Esophagus squamous epithelium (tissue), 5 donors: ENCODE measurements at places on chromosomes 3 and 15. TPM values are rescaled to one million over a fixed set of nuclear protein-coding genes. Genes with fewer than 3 reads are reported as not detected.

Gene C3orf22
- not detected for total RNA-seq

Gene ETV5
- 1.7 TPM for total RNA-seq

Gene ITIH4
- total RNA-seq: 2.3 TPM

Gene C2CD4A
- 1.8 TPM for total RNA-seq

Gene EXD1
- total RNA-seq: not detected

Gene PPM1L
- total RNA-seq: 9.2 TPM

Gene RTP3
- total RNA-seq: not detected

Gene ADIPOQ
- total RNA-seq: not detected

Gene TJP1
- 69.6 TPM for total RNA-seq

Gene CCR9
- total RNA-seq: not detected

Gene TEX55
- not detected for total RNA-seq

Gene AGBL1
- total RNA-seq: 0.11 TPM

Gene PLSCR4
- total RNA-seq: 8.2 TPM

GRCh38 chr15:100021653-100022052 lies 288.4 kb upstream of the LYSMD4 start:
- H3K27me3 ChIP-seq: no peaks in the 10 kb centered on the region
- no peak overlapping the region for H3K4me3 ChIP-seq
- no peak for DNase-seq
- H3K27ac ChIP-seq: no peak overlapping the region

- H3K4me1 ChIP-seq: peaks cover 16% of the 10 kb centered on the region
- H3K27ac ChIP-seq: peak overlapping the region; percentile 83
- H3K4me3 ChIP-seq: peak overlapping the region; percentile 48
- no peaks in the 10 kb centered on the region for H3K27me3 ChIP-seq
Observed at GRCh38 chr3:9903238-9903624, 583 bp downstream of the IL17RE start.

DNA sequence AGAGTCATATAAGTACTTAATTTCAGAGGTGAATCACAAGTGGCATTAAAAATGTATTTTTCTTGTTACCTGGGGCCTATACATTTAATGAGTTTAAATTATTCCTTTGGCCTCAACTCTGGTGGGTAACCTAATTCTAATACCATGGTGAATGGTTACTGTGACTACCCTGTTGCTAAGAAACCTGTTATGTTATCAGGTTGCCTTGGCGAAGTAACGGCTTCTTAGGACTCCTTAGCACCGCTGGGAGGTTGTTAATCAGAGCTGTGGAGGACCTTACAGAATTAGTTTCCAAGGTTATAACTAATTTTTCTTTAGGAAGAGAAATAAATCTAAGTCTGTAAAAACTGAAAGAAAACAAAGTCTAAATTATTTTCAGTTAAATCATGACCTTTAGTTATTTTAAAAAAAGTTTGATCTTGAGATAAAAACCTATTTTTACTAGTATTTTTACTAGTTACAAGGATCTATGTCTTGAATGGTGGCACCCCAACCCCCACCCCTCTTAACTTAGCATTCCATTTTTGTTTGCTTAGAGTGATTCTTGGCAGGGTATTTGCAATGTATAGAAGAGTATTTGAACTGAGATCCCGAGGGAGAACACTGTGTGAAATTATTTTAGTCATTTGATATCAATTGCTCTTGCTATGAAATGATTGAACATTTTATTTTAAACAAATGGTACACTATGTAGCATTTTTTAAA lies 155.5 kb downstream of the FNDC3B start:
- no peak overlapping the region for H3K27ac ChIP-seq
- H3K27me3 ChIP-seq: no peaks in the 10 kb centered on the region
- no peak overlapping the region for H3K4me3 ChIP-seq

- H3K36me3 ChIP-seq: no peaks in the 10 kb centered on the region
- no peaks in the 10 kb centered on the region for H3K4me1 ChIP-seq
- peak overlapping the region; percentile 39 for H3K27ac ChIP-seq
- no peaks in the 10 kb centered on the region for H3K27me3 ChIP-seq
- no peak overlapping the region for H3K4me3 ChIP-seq
Observed at GRCh38 chr15:24269166-24269571, 406.4 kb upstream of the NPAP1 start.

DNA sequence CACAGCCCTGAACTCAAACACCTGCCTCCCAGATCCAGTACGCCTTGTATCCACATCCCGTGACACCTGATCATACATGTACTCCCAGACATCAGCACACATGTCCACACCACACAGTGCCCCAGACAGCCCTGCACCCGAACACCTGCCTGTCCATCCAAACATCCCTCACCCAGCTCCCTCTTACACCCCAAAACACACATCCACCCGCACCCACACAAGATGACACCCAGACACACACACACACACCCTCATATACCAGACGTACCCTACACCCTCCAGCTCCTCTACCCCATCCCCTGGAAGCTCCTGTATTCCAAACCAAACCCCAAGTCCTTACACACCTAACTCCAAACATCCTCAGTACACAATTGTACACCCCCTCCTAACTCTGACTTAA lies 735 bp downstream of the CAMK1 start:
- H3K4me3 ChIP-seq: peak overlapping the region; percentile 41
- H3K4me1 ChIP-seq: peaks cover 19% of the 10 kb centered on the region
- peak overlapping the region; percentile 90 for H3K27ac ChIP-seq
- H3K36me3 ChIP-seq: no peaks in the 10 kb centered on the region
- H3K27me3 ChIP-seq: no peaks in the 10 kb centered on the region
- no peak for DNase-seq

DNA sequence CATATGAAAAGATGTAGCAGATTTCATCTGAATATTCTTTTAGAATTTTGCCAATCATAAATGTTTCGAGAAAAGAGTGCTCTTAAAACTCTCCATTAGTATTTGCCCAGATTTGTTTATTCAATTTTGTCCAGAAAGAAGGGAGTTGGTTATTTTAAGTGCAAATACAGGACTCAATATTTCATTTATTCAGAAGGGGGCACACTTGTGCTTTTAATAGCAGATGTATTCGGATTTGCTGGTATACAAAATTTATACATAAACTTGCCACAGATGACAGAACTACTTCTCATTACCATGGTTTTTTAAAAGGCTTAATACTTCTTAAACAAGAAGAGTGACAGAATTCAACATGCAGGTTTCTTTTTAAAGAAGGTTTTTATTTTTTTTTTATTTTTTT lies 69.8 kb upstream of the GRM7 start:
- H3K27me3 ChIP-seq: no peaks in the 10 kb centered on the region
- H3K27ac ChIP-seq: no peak overlapping the region
- DNase-seq: no peak
- no peaks in the 10 kb centered on the region for H3K4me1 ChIP-seq

DNA sequence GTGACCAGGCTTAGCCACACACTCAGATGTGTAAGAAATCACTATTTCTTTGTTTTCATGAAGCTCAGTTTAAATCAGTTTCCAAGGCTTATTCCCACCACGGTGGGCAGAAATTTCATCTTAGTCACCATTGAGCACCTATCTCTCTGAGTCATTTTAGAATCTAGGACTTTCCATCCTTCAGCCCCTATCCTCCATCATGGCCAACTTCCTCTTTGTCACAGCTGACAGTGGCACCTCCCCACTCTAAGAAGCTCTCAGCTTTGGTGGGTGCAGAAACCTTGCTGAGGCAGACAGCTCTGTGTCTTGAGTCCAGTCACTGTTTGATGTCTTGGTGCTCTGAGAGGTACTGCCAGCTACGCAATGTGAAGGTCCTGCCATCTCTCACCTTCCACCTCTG lies 32.9 kb downstream of the SNTN start:
- no peak overlapping the region for H3K4me3 ChIP-seq
- H3K27ac ChIP-seq: no peak overlapping the region
- no peaks in the 10 kb centered on the region for H3K36me3 ChIP-seq

- no peak overlapping the region for H3K4me3 ChIP-seq
- no peaks in the 10 kb centered on the region for H3K4me1 ChIP-seq
- no peak overlapping the region for H3K27ac ChIP-seq
- DNase-seq: no peak
- no peaks in the 10 kb centered on the region for H3K36me3 ChIP-seq
Observed at GRCh38 chr3:35549690-35550089, 89.6 kb upstream of the ARPP21 start.

- no peak overlapping the region for H3K4me3 ChIP-seq
- no peaks in the 10 kb centered on the region for H3K4me1 ChIP-seq
- no peaks in the 10 kb centered on the region for H3K27me3 ChIP-seq
- peaks cover 10% of the 10 kb centered on the region for H3K36me3 ChIP-seq
- H3K27ac ChIP-seq: no peak overlapping the region
Observed at GRCh38 chr3:132592216-132592615, 4.9 kb upstream of the ACKR4 start.

DNA sequence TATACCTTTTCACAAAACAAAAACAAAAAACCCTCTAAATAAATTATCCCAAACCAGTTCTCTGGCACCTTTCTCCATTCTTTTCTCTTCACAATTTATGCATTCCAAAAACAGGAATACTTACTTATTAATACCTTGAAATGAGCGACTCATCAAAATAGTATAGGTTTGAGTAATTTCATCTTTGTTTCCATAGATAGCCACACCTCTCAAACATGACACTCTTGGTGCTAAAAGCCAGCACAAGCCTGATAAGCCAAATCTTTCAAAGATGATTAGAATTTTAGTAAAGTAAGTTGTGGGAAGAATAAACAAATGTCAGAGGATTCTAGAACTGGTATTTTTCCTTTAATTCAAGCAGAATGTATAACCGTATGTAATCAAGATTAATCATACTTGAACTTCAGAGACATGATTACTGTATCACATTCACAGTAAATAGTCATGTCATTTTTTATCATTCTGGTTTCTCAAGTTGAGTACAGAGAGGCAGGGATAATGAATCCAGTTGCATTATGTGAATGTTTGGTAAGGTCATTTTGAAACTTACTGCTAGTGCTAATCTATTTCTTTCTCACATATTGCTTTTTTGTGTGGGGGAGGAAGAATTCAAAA lies 12.1 kb upstream of the WDR5B start:
- H3K27me3 ChIP-seq: no peaks in the 10 kb centered on the region
- H3K36me3 ChIP-seq: peaks cover 9% of the 10 kb centered on the region
- DNase-seq: no peak

GRCh38 chr3:168095611-168096209 lies at the start of gene GOLIM4:
Gene GOLIM4, minus strand, starts transcription at chr3:168095924. Its CDS starts 639 bp downstream, at chr3:168095285.
- H3K27me3 ChIP-seq: no peaks in the 10 kb centered on the region
- DNase-seq: peak; percentile 84
- peak within 1 kb of the TSS; percentile 75 for H3K4me3 ChIP-seq
- H3K36me3 ChIP-seq: no peaks in the 10 kb centered on the region
- peaks cover 24% of the 10 kb centered on the region for H3K4me1 ChIP-seq
- peak within 1 kb of the TSS; percentile 90 for H3K27ac ChIP-seq

DNA sequence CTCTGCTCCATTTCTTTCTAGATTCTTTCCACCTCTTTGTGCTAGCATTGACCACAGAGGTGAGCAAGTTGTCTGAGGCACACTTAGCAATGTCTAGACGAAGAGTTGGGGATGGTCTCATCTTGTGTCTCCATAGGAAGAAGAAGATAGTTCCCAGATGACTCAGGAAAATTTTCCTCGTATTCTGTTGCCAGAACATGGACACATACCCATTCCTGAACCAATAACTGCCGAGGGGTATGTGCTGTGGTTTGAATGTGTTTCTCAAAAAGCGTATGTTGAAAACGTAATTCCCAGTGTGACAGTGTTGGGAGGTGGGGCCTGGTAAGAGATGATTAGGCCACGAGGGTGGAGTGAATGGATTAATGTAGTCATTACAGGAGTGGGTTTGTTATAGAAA lies 107.5 kb upstream of the GALNT15 start:
- no peak for DNase-seq
- H3K36me3 ChIP-seq: no peaks in the 10 kb centered on the region
- no peaks in the 10 kb centered on the region for H3K27me3 ChIP-seq
- H3K27ac ChIP-seq: no peak overlapping the region
- peaks cover 5% of the 10 kb centered on the region for H3K4me1 ChIP-seq

- no peak overlapping the region for H3K4me3 ChIP-seq
- no peak overlapping the region for H3K27ac ChIP-seq
- no peaks in the 10 kb centered on the region for H3K27me3 ChIP-seq
- H3K4me1 ChIP-seq: peaks cover 30% of the 10 kb centered on the region
- H3K36me3 ChIP-seq: no peaks in the 10 kb centered on the region
Observed at GRCh38 chr3:29426302-29427226, 145.7 kb downstream of the RBMS3 start.

GRCh38 chr3:22951910-22952309 lies 251.2 kb upstream of the UBE2E2 start:
- H3K4me1 ChIP-seq: no peaks in the 10 kb centered on the region
- H3K27ac ChIP-seq: no peak overlapping the region
- H3K36me3 ChIP-seq: no peaks in the 10 kb centered on the region
- no peak for DNase-seq
- no peak overlapping the region for H3K4me3 ChIP-seq

GRCh38 chr3:146092230-146092629 lies 68.8 kb downstream of the PLOD2 start:
- H3K27me3 ChIP-seq: no peaks in the 10 kb centered on the region
- H3K4me3 ChIP-seq: no peak overlapping the region
- no peaks in the 10 kb centered on the region for H3K4me1 ChIP-seq
- no peaks in the 10 kb centered on the region for H3K36me3 ChIP-seq

- no peaks in the 10 kb centered on the region for H3K27me3 ChIP-seq
- H3K4me1 ChIP-seq: no peaks in the 10 kb centered on the region
- DNase-seq: no peak
- no peak overlapping the region for H3K4me3 ChIP-seq
- no peaks in the 10 kb centered on the region for H3K36me3 ChIP-seq
Observed at GRCh38 chr3:180265551-180265950, 228.8 kb upstream of the PEX5L start.

- no peak for DNase-seq
- H3K27me3 ChIP-seq: no peaks in the 10 kb centered on the region
- H3K4me3 ChIP-seq: no peak overlapping the region
- H3K4me1 ChIP-seq: peaks cover 30% of the 10 kb centered on the region
Observed at GRCh38 chr3:171654809-171655208, 155.5 kb downstream of the PLD1 start.

GRCh38 chr3:195546130-195546560 lies 3.0 kb upstream of the PPP1R2 start:
- H3K36me3 ChIP-seq: no peaks in the 10 kb centered on the region
- peak overlapping the region; percentile 85 for H3K27ac ChIP-seq
- H3K4me1 ChIP-seq: peaks cover 34% of the 10 kb centered on the region
- DNase-seq: no peak
- H3K4me3 ChIP-seq: peak overlapping the region; percentile 18
- no peaks in the 10 kb centered on the region for H3K27me3 ChIP-seq

DNA sequence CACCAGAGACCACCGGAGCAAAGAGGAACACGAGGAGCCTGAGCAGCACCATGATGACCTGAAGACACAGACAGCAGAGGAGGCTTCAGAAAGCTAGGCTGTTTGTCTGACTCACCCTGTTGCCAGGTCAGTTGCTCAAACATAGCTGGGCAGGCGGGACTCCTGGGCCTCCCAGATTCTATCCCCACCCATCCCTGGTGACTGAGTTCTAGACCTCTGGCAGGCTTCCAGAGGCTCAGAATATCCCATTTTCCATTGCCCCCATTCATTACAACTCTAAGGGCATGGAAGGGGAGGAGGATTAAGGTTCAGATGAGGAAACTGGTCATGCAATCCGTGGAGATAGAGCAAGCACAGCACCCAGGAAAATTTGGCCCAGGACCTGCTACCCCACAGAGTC lies at the start of gene CDHR4:
CDHR4 (minus strand) TSS at position 113 of the 400 bp plus-strand sequence; CDS start at position 52, 61 bp downstream.
- DNase-seq: no peak
- H3K4me1 ChIP-seq: peaks cover 24% of the 10 kb centered on the region
- no peak within 1 kb of the TSS for H3K4me3 ChIP-seq
- no peaks in the 10 kb centered on the region for H3K27me3 ChIP-seq

- H3K27me3 ChIP-seq: no peaks in the 10 kb centered on the region
- DNase-seq: no peak
- peak overlapping the region; percentile 17 for H3K4me3 ChIP-seq
- H3K4me1 ChIP-seq: no peaks in the 10 kb centered on the region
- no peaks in the 10 kb centered on the region for H3K36me3 ChIP-seq
- H3K27ac ChIP-seq: no peak overlapping the region
Observed at GRCh38 chr15:62561059-62561519, 396.0 kb upstream of the C2CD4B start.
